Renal pelvis (tissue), 12 donors: ENCODE measurements at places on chromosomes 3 and 15.
A peak's percentile ranks its signal among the peaks of the same experiment; 100 is the strongest.

DNA sequence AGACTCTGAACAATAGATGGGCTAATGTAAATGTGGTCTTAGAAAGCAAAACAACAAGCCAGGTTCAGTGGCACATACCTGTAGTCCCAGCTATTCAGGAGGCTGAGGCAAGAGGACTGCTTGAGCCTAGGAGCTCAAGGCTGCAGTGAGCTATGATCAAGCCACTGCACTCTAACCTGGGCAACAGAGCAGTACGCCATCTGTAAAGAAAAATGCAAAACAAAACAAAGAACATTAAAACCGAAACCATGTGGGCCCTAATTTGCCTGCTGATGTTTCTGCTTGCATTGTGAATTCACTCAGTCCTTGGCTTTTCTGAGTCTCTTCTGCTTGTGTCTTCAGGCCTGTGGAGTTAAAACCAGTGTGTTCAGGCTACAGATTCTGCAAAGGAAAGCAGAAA is 56.7 kb downstream of the CCNL1 start:
- DNase-seq, result no peak

GRCh38 chr3:78838362-78838761 is 929.4 kb downstream of the ROBO1 start:
- no peak for DNase-seq

- no peak for DNase-seq
These were observed 54.9 kb upstream of the LRTM1 start for GRCh38 chr3:54982807-54983206.

GRCh38 chr3:123258811-123259420 is 57.2 kb downstream of the SEC22A start:
- peak; percentile 65 for DNase-seq

GRCh38 chr3:141067206-141067974 is 16.2 kb downstream of the SPSB4 start:
- DNase-seq, result no peak

- DNase-seq, result no peak
These were observed 48.3 kb downstream of the TOPAZ1 start for GRCh38 chr3:44289882-44290462.

DNA sequence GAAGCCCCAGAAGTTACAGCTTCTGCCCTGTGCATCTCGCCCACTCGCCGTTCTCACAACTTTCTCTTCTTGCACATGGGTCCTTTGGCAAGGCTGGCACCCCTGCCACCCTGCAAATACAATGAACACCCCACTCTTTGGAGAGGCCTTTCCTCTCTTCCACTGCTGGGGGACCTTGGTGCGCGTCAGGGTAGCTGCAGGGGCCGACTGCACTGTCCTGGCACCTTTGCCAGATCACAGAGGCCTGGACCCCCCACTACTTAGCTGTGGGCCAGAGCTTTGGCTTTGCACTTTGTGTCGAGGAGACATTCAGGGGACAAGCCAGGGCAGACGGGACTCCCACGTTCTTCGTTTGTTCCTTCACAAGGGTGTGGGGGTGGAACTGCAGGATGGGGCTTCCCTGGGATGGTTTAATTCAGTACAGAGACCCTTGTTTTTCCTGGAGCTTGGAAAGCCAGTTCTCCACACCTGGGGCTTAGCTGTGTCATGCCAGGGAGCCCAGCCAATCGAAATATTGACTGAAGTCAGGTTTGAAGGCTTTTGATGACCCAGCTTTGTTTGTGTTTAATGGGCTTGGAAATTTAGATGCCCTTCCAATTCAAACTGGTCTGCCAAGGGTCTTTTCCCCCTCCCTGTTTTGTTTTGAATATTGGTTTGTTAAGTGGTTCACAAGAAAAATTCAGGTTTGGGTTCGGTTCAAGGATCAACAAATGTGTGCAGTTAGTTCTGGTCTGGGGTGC is 256.1 kb upstream of the TLE3 start:
- no peak for DNase-seq

DNA sequence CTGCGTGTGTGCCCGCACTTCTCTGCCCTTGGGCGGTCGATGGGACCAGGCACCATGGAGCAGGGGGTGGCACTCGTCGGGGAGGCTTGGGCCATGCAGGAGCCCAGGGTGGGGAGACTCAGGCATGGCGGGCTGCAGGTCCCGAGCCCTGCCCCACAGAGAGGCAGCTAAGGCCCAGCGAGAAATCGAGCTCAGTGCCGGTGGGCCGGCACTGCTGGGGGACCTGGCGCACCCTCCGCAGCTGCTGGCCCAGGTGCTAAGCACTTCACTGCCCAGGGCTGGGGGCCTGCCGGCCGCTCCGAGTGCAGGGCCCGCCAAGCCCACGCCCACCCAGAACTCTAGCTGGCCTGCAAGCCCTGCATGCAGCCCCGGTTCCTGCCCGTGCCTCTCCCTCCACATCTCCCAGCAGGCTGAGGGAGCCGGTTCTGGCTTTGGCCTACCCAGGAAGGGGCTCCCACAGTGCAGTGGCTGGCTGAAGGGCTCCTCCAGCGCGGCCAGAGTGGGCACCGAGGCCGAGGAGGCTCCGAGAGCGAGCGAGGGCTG is 553 bp upstream of the RTP4 start:
- no peak for DNase-seq

DNA sequence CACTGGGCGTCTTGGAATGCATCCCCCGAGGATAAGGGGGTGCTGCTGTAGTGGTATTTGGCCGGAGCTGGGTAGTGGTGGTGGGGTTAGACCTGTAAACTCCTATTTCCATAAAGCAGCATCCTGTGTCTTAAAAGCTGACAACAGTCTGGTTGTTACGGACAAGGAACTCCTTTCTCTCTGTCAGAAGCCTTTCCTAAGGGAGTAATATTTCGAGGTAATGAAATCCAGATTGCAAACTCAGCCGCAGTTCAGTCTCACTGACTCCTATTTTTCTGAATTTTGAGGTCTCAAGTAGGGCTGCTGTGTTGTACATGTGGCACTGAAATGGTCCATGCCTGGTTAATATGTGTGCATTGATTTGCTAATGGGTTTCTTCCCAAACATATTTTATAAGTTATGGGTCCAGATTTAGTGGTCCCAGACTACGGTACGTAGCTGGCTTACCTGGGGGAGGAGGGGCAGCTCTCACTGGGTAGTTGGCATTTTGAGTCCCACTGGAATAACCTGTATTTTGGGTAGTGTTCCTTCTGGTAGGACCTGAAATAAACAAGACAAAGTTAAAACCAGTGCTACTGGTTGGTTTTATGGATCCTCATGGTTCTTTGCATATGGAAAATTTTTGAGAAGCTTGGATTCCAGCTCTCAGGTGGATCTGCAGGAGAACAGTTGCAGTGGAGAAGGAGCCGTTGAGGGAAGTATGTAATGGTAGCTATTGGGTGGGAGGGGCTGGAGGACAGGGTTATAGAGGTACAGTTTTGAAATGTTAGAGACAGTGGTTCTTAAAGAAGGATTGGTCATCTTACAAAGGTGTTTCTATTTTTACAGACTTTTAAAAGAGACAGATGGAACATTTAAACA is 48.6 kb upstream of the LDHAL6B start:
- no peak for DNase-seq

DNA sequence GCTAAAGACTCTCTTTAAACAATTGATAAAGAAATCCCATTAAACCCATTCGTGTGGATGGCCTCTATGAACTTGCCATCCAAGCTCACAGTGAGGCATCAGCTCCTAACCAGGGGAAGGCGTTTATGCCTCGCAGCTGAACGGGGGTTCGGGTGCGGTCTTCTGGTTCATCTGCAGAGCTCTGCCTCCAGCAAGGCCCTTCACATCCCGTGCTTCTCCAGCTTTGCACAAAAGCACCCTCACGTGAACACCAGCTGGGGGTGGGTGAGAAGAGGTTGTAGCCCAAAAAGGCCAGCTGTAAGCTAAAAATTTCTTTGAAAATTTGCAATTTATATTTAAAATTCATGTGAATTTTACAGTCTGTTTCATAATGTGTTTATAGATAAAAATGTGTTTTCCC is 39.5 kb upstream of the ZNF148 start:
- DNase-seq, result no peak

DNA sequence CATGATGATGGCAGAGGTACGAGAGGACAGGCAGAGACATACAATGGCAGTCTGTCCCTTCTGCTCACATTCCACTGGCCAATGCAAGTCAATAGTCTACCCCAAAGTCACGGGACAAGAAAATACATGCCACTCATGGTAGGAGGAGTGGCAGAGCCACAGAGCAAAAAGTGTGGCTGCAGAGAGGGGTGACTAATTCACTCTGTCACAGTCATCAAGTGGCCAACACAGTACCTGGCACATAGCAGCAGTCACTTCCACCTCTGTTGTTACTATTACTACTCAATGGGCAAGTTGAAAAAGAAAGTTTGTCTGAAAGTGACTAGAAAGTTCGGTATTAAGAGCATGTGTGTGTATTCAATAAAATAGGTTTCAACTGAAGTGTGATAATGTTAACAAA is 91.4 kb downstream of the SMAD3 start:
- no peak for DNase-seq

DNA sequence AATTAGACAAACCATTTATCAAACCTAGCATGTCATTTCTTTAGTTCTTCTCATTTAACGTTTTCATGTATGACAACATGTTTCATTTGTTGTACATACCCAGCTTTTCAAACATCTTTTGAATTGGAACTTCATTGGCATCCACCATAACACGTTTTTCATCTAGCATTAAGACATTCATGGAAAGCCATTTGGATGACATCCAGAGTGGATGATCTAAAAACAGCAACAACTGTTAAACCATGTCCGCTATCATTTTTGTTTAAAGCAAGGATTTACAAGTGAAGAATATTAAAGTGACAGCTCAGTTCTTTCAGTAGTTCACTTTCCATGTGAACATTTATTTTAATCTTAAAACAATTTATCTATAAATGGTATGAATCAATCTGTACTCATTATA is 14.5 kb downstream of the GATM start:
- DNase-seq, result no peak

DNA sequence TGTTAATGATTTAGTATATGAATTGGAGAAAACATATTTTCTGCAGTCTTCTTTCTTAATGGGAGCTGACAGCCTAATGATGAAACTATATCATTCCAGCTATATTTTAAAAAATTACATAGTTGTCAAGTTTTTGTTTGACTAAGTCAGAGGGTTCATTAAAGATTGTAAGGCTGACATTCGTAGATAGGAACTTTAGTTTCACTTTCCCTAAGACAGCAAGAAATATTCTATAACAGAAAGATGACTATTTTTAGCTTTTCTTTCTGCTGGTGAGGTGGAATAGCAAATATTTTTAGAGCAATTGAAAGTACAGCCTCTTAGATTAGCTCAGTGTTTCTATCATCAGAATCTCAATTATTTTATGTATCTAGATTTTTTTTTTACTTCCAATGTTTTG is 60.2 kb downstream of the PIAS1 start:
- no peak for DNase-seq

DNA sequence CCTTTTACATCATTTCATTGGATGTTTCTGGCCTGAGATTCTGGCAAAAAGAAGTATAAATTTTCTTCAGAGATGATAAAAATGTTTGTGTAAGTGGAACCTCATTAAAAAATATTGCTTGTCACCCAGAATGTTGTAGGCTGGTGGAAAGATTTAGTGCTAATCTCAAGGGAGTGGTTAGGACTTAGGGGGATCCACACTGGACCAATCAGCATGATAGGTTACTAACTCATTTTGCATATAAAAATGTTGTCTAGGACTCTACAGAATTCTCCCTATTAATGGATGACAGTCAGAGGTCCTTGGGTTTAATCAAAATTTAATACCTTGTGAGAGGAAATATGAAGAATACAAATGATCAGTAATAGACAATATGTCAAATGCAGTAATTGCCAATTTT is 108.6 kb upstream of the TNIK start:
- DNase-seq, result no peak

DNA sequence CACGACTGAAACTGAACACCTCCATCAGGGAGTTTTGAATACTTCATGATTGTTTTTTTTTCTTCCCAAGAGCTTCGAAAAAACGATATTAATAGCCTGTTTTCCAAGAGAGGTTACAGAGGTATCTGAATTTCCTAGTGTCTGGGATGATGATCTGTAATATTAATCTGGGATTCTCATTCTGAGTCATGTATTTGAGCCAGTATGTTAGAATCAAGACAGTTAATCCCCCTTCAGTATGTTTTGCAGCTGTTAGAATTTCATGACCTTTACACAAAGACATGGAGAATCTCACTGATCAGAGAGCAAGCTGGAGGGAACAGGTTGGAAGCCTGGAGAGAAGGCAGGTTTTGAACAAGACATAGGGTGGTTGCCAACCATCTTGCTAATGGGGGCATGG is 234.5 kb upstream of the GAP43 start:
- no peak for DNase-seq

GRCh38 chr15:97747342-97747741 is 213.2 kb upstream of the ARRDC4 start:
- DNase-seq, result no peak

DNA sequence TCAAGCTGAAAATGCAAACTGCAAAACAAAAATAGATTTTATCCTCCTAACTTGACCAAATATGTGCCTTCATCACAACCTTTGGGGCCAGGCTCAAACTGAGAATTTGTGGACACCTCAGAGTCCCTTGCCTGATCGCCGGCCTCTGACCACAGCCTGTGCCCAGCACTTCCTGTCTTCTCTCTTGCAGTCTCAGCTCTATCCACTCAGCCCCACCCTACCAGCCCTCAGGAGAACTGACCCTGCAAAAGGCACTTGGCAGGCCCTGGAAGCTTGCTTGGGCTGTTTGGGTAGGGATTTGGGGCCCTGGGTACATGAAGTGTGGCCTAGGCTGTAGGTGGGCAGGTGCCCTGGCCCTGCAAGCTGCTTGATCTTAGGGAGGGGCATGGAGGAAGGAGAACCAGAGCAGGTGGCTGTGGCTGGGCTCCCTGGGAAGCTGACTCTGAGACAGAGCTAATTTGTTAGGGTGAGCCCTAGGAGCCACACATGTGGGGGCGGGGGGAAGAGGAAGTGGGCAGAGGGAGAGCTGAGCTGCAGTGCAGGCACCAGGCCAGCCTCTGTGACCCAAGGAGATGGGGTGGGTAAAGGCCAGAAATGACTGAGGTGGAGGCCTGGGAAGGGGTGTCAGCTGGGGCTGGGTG is 8.6 kb downstream of the CLEC3B start:
- DNase-seq, result no peak

- DNase-seq, result no peak
These were observed 74.3 kb downstream of the SIDT1 start for GRCh38 chr3:113606539-113607218.

DNA sequence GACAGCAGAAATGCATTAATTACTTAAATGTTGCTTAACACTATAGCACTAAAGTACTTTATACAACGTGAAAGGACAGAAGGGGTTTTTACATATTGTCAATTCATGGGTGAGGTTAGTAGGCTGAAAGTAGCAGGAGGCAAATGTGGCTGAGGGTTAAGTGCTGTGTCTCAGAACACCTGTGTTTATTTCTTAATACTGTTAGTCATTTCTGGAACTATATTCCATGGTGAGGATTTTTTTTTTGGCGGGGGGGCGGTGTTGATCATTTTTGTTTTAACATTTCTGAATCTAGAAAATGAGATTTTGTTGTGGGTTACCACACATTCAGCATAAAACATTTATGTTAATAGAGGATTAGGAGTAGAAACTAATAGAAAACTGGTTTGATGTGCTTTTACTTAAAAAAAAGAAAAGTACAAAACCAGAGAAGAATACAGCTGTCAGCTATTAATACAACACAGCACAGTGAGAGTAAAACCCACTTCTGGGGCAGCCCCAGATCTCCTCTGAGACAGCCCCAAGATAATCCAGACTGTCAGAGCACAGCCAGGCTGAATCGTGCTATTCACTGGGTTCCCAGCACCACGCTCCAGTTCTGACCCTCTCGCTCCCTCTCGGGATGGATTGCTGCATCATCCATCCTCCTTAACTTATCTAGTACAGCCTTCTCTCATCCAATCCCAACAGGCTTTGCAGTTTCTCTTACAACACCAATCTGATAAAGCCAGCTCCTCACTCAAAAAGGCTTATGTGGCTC is 307.7 kb downstream of the TUSC7 start:
- DNase-seq, result no peak

- peak; percentile 28 for DNase-seq
These were observed 371.5 kb upstream of the GOLIM4 start for GRCh38 chr3:168467115-168467714.
